Activated naive CD8-positive, alpha-beta T cell treated with anti-CD3 and anti-CD28 coated beads, Interleukin-2, amount 50 U/mL, for 24 hours (primary cell): ENCODE measurements at places on chromosomes 5 and 9.
A peak's percentile ranks its signal among the peaks of the same experiment; 100 is the strongest.

DNA sequence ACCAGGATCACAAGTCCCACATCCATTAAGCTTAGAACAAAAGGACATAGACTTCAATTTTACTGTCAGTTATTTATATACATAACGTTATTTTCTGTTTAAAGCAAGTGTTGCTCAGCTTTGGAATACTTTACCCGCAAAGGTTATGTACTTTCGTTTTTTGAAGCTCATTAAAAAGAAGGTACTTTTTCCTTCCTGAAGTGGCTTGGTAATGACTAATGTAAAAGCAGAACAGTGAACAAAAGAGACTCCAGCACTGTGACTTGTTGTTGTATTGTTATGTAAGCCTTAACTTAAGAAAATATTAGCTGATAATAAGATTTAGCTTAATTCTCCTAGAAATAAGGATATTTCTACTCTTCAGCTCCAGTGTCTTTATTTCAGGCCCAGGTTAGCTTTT, 97.3 kb upstream of the SLCO6A1 start:
- no peak for DNase-seq

DNA sequence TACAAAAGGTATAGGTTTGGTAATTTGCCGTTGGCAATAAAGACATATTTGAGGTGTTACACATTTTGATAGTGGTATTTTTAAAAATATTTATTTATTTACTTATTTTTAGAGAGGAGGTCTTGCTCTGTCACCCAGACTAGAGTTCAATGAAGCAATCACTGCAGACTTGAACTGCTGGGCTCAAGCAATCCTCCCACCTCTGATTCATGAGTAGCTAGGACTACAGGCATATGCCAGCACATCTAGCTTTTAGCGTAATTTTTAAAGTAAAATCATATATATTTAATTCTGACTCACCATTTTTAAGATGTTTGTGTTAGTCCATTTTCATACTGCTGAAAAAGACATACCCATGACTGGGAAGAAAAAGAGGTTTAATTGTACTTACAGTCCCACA, 1974.3 kb downstream of the EFNA5 start:
- no peak for DNase-seq

DNA sequence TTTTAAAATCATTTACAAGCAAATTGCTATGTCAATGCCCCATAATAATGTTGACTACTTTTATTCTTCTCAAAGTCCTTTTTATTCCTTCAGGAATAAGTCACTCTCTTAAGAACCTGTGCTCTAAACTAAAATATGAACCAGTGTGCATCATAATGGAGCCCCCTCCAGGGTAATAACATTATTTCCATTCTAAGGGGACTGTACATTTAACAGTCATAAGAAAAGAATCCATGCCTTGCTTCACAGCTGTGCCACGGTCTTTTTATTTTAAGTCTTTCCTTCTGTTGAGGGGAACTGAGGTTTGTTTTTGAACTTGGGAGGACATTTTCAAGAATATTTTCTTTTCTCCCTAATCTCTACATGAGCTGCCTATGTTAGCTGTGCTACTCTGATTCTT, 297.6 kb downstream of the MAN2A1 start:
- no peak for DNase-seq

GRCh38 chr9:96087669-96088299, 212.3 kb downstream of the ERCC6L2 start:
- no peak for DNase-seq

GRCh38 chr9:85157772-85158171, 488.2 kb downstream of the NTRK2 start:
- DNase-seq: no peak

DNA sequence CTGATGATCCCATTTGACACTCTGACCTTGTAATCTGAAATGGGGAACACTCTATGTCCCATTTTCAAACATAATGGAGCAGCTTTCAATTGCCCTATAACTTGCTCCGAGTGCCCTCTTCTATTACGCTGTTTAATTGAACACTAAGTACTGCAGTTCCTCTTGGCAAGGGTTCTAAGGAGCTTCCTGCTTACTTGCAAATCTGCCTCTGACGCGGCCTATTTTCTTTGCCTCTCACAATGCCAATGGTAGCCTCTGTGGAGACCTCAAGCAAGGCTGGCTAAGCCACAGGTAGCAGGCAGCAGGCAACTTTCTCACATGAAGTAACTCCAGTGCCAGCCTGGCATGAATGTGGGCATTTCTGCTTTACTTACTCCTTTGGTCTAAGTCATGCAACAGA, 443.4 kb upstream of the TRPC7 start:
- DNase-seq: no peak

DNA sequence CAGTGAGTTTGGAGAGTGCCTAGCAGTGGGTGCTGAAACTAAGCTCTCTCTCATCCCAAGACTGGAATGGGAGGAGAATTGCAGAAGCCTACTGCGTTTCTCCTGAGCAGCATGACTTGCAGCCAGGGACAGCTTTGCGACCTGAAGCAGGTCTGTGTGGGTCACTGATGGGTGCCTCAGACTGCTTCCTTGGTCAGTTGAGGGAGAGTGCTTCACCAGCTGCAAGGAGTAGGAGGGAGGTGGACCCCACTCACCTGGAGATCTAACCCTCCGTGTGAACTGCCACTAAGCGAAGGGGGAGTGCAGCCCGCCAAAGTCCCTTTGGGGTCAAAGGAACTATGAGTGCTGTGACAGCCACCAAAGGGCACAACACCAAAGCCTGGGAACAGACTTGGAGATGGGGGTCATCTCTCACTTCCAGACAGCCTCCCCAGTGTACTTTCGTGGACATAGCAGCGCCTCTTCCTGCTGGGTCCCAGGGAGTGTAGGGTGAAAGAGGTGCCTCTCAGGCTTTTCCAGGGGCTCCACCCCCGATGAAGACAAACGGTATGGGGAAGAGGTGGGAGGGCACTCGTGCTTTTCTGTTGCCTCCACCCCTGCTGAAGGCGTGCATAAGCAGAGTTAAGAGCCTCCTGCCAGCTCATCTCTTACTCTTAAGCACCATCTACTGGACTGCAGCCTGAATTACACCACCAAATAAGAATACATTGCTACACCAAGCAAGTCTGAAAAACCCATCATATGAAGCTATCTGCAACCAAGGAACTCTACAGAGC, 34.3 kb upstream of the MACIR start:
- DNase-seq: peak; percentile 22

- no peak for DNase-seq
Measured at GRCh38 chr5:112087222-112087621, 330.2 kb upstream of the NREP start.

- DNase-seq: peak; percentile 14
Measured at GRCh38 chr9:129109952-129110739, 447 bp downstream of the CRAT start.

- no peak for DNase-seq
Measured at GRCh38 chr9:132478353-132479050, 68.5 kb downstream of the CFAP77 start.

DNA sequence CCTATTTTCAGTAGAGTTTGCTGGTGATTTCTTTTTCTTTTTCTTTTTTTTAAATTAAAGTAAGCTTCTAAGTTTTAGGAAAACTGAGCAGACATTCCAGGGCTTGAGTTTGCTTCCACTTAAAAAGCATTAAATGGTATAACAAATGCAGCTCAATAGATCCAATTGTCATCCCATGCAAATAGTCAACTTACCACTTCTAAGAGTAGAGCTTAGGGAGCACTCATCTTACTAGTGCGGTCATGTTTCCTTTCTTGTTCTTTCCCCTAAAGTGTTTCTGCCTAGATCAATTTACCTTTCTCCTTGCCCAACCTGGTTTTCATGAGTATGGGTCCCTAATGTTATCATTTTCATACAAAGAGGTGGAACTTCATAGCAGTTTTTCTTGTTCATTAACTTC, 13.0 kb upstream of the CEP120 start:
- DNase-seq: no peak

- no peak for DNase-seq
Measured at GRCh38 chr9:10512144-10512543, 100.7 kb downstream of the PTPRD start.

GRCh38 chr9:136567651-136568287, 21.9 kb upstream of the NOTCH1 start:
- DNase-seq: no peak

DNA sequence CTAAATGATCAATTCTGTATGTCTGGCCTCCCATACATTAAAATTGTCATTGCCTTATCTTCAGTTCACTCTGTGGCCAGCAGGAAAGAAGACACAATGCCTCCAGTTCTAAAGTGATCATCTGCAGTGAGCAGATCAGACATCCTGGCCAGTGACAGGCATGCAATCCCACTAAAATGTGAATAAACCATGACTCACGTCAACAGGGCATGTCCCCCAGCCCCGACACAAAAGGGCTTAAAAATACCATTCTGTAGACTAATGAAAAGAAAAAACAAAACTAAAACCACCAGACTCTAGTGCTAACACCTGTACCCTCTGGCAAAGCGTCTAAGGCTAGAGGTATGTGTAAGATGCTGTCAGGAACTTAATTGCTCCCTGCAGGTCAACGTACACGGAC, 38.5 kb downstream of the DDX31 start:
- DNase-seq: no peak

DNA sequence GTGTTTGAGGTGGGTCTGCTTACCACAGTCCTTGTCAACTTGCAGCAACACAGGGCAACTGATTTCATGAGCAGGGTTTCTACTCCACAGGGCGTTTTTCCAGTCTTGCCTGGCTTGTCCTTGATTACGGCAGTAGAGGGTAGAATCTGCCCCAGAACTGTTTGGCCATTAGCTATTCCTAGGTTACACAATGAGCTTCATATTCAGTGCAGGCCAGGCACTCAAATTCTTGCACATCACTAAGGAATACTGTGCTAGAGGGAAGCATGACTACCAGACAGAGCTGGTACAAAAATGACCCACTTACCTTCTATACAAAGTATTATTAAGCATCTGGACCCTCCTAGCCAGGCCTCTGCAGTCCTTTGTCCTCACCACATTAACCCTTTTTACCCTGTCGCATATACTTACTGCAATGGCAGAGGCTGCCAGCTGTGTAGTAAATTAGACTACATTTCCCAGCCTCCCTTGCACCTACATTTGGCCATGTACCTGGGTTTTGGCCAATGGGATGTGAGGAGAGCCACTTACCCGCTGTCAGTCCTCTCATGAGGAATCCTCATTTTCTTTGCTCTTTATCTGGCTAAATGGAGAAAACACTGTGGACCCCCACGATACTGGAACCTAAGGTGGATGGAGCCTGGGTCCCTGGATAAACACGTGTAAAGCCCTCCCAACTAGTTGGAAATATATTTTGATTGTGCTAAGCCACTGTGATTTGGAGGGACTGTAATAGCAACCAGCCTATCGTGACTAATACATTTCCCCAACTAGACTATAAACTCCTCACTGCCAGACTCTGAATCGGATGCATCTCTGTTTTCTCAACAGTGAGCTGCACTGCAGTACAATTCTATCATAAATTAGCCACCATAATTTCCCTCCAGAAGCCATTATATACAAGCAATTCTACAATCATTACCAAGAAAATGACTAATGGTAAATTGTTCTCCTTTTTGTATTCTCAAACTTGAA, 218.7 kb downstream of the GLIS3 start:
- no peak for DNase-seq

DNA sequence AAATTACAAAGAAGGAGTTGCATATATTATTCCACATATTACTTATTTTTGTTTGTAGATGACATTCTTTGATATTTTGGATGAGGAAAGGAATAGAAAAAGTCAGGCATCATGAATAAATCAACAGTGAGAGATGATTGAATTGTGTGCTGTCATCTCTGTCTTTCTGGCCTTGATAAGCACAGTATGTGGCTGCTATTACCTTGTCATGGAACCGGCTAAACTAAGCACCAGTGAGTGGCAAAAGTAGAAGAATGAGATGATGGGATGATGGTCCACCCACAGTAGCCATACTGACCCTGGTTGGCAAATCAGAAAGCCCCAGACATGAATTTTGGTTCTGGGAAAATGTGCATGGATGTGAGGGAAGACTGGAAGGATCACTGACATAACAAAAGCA, 361.2 kb upstream of the DMAC1 start:
- DNase-seq: no peak

DNA sequence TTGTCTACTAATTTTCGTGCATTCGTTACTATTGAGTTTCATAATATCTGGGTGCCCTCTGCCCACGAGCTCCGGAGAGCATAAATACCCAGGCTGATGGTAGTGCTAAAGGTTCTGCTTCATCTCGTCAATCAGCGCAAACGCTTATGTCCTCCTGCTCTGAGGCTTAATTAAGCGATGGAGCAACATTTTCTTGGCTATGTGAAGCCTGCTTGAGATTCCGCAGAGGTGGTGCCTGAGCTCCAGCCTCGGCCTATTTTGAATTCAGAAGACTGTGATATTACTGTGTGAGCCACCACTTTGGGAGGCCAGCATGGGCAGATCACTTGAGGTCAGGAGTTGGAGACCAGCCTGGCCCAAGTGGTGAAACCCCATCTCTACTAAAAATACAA, 44.8 kb downstream of the ANXA2R start:
- no peak for DNase-seq

DNA sequence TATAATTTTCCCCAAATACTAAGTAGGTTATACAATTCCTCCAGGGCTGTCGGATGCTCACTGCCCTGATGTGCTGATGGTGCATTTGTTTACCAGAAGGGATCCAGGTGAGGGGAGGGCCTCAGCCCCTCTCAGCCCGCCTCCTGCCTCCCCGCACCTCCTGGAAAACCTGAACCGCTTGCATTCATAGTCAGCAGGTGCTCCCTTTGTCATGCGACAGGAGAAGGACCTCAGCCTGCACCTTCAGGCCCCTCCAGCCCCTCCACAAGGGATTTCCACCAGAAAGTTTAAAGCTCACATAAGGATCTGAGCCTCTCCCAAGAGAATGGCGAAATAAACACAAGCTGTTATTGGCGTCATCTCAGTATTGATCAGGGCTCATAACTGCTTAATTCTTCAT, 36.5 kb upstream of the NTNG2 start:
- no peak for DNase-seq

- no peak for DNase-seq
Measured at GRCh38 chr5:68406767-68407241, 191.2 kb downstream of the PIK3R1 start.

- no peak for DNase-seq
Measured at GRCh38 chr9:136353088-136353487, 10.5 kb downstream of the DNLZ start.

- DNase-seq: peak; percentile 2
Measured at GRCh38 chr5:62720031-62720441, 141.4 kb downstream of the LRRC70 start.

DNA sequence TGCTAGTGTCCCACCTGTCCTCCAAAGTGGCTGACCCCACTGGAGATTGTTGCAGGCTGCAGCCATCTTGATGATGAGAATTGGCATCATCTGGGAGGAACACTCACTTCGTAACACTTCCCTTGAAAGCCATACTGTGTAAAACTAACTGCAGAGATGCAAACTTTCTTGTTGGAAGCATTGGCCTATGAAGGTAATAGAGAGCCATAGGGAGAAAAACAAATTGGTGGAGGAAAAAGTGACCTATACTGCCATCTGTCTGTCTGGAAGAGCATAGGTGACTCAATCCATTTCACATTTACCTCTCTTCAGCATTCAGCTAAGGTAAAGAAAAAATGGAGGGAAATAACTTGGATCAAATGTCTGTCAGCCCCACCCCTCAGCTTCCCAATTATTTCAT, 473.4 kb downstream of the NTRK2 start:
- no peak for DNase-seq

GRCh38 chr5:78830528-78831046, 154.5 kb downstream of the ARSB start:
- no peak for DNase-seq

- no peak for DNase-seq
Measured at GRCh38 chr9:12722131-12722530, 28.9 kb downstream of the TYRP1 start.

- DNase-seq: no peak
Measured at GRCh38 chr5:176413255-176413565, 3.1 kb downstream of the CLTB start.
